NCI-H2227 treated with DMSO at 0.1 percent for 48 hours (cell line): ENCODE measurements at places on chromosomes 6 and 20.
A peak's percentile ranks its signal among the peaks of the same experiment; 100 is the strongest.

GRCh38 chr6:148761527-148762011 is 14.7 kb downstream of the UST start:
- DNase-seq, result no peak

GRCh38 chr6:35136185-35136584 is 5.0 kb downstream of the TCP11 start:
- DNase-seq, result no peak

DNA sequence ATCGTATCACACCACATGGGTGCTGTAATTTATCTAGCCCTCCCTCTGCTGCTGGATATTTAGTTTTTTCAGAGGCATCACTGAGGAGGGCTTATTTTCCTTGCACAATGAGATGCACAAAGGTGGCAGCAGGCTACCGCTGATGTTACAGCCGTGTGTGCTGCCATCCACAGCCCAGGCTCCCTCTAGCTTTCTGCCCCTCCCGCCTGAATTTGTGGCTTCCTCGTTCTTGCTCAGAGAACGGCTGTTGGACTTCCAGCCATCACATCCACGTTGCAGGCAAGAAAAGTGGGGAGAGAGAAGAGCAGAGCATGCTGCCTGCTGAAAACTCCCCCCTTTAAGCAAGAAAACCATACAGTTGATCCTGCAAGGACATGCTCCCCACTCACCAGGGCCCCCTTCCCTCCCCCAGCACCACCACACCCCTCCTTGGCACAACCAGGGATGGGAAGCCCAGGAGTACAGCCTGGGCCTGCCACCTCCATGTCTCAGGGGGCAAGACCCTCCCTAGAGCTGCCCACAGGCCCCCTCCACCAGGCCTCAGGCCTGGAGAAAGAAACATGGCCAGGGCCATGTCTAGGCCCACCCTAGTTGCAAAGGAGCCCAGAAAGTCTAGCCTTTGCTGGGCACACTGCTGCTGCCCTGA is 102.6 kb downstream of the MRPL14 start:
- DNase-seq, result no peak

DNA sequence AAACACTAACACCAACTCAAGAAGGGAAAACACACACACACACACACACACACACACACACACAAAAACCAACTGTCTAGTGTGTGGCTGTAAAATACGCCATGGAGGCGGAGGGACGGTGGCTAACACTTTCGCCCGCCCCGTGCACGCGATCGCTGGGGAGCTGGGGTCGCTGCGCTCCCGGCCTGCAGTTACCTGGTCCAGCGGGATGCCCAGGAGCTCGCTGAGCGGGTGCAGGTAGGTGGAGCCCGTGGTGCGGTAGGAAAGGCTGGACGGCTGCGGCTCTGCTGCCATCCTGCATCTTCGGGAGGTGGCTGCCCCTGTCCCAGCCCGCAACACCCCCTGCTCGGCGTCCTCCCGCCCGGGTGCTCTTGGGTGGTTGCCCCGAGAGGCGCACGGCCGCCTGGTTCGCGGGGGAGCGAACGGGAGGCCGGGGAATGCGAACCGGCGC is 303 bp downstream of the MBOAT1 start:
- peak; percentile 63 for DNase-seq

DNA sequence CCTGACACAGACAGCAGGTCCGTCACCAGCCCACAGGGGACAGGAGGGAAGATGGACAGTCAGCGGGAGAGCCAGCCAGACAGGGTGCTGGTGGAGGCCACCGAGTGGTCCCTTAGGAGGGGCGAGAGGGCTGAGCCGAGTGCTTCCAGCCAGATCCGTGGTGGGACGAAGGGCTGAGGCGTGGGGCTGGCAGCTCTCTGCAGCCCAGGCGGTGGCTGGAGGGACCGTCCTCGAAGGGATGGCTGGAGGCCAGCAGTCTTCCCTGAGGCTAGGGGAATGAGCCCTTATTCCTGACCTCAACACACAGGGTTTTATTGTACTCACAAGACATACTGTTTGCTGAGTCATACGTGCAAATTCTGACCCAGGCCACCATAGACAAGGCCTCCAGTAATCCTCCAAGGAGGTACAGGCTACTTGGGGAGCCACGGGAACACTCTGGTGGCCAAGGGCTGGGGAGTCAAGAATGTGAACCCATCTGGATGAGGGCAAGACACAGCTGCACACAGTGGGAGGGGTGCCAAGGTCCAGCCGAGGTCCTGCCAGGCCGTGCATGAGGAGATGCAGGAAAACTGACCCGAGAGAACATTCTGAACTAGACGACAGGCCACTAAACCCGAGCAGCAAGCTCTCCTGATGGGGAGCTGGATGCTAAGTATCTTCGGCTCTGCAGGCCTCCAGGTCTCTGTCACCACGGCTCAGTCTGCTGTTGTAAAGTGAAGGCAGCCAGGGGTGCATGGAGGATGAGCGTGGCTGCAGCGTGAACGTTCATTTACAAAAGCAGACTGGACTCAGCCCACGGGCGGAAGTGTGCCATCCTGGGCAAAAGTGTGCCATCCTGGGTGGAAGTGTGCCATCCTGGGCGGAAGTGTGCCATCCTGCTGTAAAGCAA is 242.5 kb downstream of the TTLL2 start:
- no peak for DNase-seq

DNA sequence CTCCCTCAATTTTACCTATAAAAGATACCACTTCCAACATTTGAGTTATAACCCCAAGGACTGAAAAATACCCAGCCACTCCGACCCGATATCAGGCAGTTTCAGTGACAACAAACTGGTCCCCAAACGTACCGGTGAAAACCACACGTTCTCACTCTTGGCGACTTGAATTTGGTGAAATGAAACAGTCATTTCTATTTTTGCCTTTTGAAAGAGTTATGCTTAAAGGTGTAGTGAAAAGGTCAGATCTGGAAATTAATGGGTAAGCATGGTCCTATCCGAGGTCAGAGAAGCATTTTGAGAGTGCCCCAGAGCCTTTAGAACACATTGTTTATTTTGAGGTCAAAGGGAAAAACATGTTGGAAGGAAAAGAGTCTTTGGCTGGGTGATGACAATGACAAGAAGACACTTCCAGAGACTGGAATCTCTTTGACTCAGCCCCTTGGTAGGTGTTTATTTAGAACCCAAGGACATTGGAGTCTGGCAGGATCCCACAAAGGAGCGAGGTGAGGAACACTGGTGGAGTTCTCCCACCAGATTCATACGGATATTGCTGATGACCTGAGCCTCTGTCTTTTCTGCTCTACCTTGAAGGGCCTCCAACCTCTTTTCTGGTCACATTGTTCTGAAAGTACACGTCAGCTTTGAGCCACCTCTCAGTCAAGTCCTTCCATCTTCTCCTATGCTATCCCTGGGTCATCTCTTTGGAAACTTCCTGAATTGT is 235.0 kb downstream of the GMPR start:
- no peak for DNase-seq

DNA sequence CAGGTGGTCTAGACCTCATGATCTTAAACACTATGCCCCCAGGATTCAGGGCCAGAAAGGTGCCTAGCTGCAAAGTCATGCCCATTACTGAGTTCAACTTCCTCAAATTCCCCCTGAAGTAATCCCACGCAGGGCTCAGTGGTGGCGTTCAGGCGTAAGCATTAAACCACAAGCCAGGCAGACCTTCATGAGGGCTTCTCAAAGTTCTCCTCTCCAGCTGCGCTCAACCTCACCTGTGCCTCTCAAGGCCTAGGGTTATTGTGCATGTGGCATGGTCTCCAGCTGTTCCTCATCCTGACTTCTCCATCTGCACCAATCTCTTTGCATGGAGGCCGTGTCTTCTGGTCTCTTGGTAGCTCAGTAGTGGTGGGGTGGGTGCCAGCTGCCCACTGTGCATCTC is 113.6 kb downstream of the TSHZ2 start:
- DNase-seq, result no peak

GRCh38 chr6:43702534-43703440 is 15.2 kb upstream of the MRPS18A start:
- peak; percentile 79 for DNase-seq

GRCh38 chr6:158257781-158258180 is 54.5 kb upstream of the TULP4 start:
- DNase-seq, result no peak

DNA sequence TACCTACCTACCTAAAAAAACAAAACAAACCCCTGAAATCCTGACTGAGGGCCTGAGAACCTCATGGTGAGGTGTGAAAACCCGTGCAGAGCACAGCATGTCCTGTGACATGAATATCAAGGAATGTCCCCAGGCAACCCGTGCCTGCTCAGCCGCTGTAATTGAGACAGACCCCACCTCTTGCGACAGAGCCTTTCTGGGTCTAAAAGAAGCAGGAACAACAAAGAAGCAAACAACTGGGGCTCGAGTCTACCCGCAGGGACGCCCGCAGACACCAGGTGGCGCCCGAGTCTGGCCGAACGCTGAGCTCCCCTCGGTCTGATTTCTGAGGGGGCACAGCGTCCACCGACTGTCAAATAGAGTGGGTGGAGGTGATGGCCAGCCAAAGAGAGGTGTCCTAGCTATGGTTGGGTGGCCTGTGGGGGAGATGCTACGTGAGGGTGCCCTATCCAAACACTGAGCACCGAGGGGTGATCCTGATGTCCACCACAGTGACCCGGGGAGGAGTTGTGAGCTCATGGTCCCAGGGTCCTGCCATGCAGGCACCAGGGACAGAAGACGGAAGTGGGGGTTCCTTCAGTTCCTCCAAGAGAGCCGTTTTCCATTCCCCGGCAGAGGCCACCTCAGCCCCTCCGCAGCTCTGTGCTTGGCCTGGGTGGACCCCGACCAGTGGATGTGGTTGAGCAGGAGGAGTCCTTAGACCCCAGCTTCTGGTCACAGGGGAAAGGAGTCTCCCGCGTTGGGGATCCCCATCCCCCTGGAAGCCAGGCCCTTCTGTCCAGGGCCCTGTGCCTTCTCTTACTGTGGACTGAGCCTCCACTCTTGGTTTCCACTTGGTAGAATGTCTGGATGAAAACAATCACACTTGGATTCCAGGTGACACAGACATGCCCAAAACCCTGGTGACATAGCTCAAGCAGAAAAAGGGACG is 268.2 kb downstream of the CDC5L start:
- DNase-seq, result peak; percentile 50

DNA sequence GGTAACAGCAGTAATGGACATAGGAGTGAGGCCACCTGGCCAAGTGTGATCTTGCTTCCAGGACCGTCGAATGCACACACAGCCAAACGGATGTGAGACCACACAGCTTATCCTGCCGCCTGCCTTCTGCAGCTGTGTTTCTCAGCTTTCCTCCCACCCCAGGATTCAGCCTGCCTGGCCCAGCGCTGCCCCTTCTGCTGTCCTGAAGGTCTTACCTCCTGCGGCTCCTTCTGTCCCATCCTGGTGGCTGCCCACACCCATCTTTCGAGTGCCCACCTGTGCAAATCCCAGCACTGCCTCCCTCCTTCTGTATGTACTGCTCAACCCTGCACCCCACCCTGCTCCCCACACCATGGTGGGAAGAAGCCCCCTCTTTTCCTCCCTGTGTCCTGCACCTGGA is 49.4 kb upstream of the DACT2 start:
- no peak for DNase-seq

DNA sequence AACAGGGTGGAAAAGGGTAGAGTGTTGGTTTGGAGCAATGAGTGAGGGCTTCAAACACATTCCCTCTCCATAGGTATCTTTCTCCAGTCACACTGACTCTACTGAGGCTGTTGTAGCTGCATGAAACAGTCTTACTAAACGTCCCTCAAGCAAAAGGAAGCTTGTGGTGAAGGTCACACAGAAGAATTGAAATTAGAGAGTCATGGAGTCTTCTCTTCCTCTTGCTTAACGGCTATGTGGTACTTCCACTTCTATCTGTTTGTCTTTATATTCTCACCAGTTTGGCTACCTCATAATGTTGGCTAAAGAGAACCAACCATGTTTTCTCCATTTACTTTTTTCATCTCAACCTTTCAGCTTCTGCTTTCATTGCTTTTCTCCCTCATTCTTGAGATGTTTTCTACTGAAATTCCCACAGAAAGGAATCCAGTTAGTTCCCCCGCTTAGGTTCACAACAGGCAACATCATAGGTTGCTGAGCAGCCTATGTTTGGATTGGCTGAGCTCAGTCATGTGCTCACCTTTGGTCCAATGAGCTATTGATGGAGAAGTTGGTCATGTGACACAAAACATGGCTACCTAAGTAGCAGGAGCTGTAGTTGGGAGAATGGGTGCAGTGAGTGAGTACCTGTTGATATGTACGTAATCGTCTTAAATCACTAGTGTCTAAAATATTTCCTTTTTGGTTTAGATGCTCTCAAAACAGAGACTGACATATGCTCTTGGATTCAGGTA is 99.8 kb downstream of the SNAP25 start:
- no peak for DNase-seq

DNA sequence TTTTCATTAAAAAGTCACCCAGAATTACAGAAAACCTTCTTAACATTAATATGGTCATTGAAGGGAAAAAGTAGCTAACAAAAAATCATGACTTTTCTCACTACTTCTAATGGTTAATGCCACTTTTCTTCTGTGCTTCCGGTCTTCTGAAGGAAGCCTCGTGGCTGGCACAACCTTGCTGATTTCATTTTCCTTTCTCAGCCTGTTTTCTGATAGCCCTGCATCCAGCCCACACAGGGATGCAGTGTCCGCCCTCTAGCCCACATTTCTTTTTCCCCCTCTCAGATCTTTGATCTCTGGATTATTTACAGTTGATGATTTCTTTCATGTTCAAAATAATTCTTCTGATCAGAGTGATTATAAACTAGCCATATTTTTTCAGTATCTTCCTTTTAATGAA is 655.4 kb upstream of the EPHA7 start:
- no peak for DNase-seq

DNA sequence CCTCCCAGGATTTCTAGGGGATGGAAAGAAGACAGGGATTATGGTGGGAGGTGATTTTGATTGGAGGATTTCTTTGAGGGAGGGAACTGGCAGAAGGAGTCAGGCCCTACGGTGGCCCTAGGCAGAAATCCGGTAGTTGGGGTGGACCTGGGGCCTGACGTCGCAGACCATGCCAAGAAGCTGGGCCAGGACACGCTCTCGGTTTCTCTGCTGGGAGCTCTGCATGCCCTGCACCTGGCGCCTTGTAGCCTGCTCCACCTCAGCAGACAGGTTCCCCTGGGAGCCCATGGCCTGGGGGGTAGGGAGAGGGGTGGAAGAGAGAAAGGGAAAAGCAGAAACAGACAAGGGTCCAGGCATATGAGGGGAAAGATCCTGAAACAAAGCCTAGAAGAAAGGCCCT is 1.1 kb downstream of the ATP6V1G2 start:
- DNase-seq, result no peak

DNA sequence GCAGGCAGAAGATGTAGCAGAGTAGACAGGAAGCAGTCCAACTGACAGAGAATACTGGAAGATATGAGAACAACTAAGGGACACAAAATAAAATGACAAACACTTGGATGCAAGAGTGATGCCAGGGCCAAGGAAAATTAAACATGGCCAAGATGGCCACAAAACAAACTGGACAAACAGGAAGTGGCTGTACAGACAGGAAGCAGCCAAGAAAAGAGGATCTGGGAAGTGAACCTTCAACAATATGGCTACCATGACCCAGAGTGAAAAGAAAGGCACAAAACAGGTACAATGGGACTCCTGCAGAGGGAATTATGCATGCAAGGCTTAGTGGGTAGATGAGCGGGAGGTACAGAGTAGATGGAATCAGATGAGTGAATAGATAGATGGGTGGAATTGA is 29.1 kb downstream of the HLA-DPB1 start:
- no peak for DNase-seq
